Bronchial epithelial cell (primary cell): ENCODE measurements at places on chromosomes 12 and 14.
A peak's percentile ranks its signal among the peaks of the same experiment; 100 is the strongest.

GRCh38 chr14:37472906-37473305, 122.1 kb downstream of the FOXA1 start:
- DNase-seq: no peak

DNA sequence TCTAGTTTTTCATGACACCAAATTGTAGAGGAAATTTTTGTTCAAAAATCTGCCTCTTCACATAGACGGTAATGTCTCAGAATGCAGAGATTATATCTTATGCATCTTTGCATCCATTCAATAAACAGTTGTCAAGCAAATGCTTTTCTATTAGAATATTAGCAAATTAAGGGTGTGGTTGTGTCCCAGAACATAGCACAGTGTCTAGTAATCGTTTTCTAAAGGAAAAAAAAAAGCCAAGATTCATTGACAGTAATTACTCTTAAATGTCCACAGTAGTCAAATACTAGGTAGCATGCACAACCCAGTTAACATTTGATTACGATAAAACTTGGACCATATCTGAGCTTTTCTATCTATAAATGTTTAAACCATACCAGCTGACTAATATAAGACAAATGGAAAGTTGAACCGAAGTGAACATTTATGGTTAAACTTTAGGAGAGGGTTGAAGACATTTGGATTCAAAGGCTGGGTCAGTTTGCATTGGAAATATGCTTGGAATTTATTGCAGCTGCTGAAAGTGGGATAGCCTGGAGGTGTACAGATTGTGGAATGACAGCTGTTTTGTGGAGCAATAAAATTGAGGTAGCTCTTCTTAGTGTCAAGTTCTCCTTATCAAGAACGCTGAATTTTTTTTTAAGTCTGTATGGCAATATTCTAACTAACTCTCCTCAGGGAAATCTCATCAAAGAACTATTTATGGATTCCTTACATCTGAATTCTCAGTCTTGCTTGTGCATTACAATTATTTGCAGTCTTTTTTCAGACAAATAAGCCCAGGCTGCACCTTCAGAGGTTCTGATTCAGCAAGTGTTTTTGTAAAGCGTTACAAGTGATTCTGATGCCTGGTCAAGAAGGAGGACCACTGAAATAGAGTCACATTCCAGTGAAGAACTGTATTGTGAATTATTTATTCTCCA, 66.7 kb upstream of the ATP2B1 start:
- no peak for DNase-seq

- DNase-seq: no peak
Observed at GRCh38 chr14:86787717-86788116, 1205.3 kb downstream of the GALC start.

DNA sequence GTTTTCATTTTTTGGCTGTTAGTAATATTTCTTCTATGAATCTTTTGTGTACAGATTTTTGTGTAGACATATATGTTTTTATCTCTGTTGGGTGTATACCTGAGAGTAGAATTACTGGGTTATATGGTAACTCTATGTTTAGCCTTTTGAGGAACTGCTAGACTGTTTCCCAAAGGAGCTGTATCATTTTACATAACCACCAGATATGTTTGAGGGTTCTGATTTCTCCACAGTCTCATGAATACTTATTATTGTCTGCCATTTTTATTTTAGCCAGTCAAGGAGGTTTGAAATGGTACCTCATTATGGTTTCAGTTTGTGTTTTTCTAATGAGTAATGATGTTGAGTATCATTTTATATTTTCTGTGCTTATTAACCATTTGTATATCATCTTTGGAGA, 1.9 kb downstream of the PCNX4 start:
- peak; percentile 5 for DNase-seq

- no peak for DNase-seq
Observed at GRCh38 chr12:77045183-77045582, 20.2 kb downstream of the E2F7 start.

DNA sequence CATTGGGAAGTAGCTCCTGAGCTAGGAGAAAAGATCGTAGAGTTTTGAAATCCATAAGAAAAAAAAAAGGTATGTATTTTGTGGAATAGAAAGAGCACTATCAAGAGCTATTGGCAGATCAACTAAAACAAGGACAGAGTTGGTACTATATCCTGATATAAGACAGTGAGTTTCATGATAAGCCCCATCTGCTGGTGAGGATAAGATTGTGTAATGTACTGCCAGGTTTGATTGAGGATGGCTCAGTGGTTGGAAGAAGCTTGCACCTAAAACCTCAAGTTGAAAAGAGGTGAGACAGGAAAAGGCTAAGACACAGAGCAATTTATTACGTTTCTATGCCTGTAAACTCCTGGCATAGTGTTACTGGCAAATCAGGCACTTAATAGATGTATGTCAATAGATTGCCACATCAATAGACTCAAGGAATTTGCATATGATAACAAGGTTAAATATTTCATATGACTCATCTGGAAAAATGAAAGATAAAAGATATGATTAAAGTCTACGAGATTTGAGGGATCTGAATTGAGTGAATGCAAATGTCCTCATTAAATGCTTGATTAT, 525.6 kb downstream of the FLRT2 start:
- DNase-seq: peak; percentile 42

DNA sequence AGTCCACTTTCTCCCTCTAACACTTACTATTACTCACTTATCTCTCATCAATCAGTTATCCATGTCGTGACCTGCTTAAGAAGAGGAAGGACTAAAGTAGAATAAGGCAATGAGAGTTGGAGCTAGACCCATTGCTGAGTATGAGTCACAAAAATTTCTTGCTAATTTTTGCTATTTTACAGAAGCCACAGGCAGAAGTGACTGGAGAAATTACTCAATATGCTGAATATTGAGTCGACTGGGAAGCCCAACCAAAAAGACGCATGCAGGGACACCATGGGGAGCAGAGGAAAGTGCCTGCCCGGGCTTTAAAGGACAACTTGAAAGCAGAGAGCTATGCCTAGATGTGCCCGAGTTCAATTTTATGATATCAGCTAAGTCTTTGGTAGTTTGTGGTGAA, 115.4 kb upstream of the FOXG1 start:
- DNase-seq: peak; percentile 95

GRCh38 chr12:129494766-129495165, 409.1 kb downstream of the TMEM132D start:
- no peak for DNase-seq

DNA sequence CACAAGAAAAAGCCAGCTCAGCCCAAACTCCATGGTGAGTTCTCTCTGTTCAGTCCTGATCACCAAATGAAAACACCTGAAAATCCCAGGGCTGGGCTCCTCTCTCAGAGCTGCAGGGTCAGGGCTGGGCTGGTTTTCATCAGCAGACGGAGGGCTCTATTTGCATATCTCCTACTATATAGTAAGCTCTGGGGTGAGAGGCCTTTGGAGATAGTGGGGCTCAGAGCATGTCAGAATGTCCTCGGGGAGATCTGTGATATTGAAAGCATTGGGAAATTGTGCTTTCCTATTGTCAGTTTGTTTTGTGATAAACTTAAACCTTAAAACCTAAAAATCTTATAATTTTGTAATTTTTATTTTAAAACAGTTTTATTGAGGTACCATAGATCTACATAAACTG, 742.6 kb downstream of the TMEM121 start:
- no peak for DNase-seq

DNA sequence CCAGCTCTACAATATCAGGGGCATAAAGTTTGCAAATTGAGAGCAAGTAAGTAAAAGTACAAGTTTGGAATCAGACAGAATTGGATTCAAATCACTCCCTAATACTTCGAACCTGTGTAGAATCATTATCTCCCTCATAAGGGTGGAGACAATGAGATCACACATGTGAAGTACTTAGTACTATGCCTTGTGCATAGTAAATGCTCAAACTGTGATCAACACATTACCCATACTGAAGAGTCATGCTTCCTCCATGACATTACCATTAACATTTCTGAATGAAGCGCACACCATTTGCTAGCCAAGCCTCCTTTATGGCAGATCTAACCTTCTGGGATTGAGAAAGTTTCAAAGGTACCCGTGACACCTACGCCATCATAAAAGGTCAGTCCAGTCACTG, 26.6 kb upstream of the NRDE2 start:
- DNase-seq: no peak

DNA sequence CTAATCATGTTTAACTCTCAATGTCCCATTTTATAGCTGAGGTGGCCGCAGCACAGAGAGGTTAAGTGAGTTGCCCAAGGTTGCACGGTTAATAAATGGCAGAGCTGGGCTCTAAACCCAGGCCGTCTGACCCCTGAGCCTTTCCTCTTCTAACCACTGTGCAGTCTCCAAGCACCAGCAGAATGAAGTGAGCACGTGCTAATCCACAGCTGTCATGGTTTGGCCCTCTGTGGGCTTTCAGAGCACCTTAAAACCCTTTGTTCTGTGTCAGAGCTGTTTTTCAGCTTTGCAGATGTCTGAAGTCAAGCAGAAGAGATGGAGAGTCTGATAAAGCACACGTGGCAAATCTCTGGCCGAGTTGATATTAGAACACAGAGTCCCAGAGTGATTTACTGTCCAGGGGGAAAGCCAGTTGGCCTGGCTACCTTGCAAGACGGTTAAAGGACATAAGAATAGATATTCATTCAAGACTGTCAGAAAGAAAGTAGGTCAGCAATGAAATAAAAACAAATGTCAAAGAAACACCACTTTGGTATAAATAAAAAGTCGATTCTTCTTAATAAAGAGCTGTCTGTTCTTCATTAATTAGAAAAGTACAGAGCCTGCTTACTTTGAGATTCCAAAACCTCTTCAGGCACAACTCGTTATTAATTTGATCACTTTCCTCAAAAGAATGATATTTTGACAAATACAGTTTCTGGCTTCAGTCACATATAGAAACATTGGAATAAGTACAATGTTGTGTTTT, 107.3 kb downstream of the CRADD start:
- DNase-seq: no peak

DNA sequence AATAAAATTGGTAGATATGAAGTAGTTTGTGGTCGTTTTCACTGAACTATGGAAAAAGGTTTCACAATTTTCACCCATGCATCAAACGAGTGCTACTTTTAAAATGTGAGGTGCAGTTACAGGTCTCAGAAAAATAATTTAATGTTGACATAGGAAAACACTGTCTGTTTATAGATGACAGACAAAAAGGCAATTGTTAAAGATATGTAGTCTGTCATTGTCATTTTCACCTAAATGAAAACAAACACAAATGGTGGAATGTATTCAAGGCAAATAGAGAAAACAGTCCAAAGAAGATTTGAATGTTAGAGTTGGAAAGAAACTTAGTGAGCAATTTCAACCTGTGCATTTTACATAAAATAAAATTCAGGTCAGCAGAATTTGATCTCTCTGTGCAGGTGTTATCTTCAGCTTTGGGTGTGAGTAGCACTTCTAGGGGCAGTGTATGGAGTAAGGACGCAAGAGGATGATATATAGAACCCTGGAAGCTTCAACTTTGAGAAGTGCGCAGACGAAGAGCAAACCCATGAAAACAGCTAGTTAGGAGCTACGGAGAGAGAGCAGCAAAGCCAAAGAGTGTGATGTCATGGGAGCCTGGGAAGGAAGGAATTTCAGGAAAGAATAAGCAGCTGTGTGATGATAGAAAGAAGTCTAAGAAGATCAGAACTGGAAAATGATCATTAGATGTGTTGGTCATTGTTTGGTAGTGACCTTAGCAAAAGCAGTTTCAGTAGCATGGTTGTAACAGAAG, 6.2 kb downstream of the RERG start:
- DNase-seq: no peak

- DNase-seq: no peak
Observed at GRCh38 chr12:9756706-9757105, 4.0 kb downstream of the CD69 start.

DNA sequence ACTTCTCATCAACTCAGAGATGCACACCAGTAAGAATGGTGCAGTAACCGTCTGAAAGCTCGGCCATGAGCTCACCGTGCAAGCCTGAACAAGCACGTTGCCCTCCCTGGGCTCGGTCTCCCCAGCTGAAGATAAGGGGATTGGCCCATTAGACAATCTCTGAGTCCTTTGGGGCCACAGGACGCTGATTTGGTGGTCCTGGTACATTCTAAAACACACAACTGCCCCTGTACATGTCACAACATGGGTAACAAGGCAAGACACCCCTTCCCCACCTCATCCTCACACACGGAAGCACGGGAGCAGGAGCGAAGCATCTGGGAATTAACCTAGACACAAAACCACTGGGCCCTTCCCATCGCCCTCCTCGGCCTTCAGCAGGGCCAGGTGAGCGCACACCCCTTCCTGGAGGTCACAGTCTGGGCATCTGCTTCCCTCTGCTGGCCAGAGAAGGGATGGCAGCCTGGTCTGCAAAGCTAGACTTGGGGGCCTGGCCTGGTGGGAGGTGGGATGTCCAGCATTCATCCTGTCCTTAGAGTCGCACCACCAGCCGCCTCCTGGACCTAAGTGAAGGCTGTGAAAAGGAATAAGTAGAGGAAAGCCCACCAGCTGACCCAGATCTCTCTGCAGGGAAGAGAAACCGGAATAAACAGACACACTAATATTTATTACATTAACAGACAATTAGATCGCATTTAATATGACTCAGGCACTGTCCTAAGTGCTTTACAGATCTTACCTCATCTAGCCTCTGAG, 18.9 kb upstream of the SMUG1 start:
- peak; percentile 74 for DNase-seq
